Stimulated activated CD4-positive, alpha-beta T cell treated with anti-CD3 and anti-CD28 coated beads, Interleukin-15, amount 100 ng/mL, for 48 hours (primary cell): ENCODE measurements at places on chromosomes 1 and 21.

GRCh38 chr1:59971464-59971911 lies 44.9 kb upstream of the CYP2J2 start:
- peak; percentile 10 for DNase-seq

DNA sequence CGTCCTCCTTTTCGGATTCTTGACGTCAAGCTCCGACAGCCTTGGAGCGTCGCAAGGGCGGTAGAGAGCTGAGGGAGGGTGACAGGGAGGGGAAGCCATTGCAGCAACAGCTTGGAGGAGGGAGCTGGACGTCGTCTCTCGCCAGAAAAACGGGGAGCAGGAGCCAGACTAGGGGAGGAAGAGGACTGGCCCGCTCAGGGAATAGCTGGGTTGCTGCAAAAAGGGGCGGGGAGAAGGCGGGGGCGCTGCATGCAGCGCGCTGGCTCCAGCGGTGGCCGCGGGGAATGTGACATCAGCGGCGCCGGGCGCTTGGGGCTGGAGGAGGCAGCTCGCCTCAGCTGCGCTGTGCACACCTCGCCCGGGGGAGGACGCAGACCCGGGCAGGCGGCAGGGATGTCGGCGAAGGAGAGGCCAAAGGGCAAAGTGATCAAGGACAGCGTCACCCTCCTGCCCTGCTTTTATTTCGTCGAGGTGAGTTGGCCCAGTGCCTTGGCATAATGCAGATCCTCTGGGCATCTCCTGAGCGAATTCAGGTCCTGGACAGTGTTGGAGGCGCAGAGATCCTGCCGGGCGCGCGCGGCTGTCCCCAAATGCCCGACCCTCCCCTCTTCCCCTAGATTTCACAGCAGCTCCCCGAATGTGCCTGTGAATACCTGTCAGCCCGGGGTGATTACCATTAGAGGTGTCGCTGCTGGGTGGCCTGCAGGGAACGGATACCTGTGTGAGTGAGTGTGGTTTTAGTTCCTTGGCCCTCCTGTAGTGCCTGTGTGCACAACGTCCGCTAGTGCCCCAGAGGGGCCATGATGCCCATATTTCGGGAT lies at the start of gene PLPPR4:
PLPPR4 (plus strand) TSS at position 292 of the 821 bp plus-strand sequence; CDS start at position 394, 102 bp downstream.
- DNase-seq, result no peak

GRCh38 chr1:19166066-19166465 lies 44.0 kb downstream of the UBR4 start:
- no peak for DNase-seq

DNA sequence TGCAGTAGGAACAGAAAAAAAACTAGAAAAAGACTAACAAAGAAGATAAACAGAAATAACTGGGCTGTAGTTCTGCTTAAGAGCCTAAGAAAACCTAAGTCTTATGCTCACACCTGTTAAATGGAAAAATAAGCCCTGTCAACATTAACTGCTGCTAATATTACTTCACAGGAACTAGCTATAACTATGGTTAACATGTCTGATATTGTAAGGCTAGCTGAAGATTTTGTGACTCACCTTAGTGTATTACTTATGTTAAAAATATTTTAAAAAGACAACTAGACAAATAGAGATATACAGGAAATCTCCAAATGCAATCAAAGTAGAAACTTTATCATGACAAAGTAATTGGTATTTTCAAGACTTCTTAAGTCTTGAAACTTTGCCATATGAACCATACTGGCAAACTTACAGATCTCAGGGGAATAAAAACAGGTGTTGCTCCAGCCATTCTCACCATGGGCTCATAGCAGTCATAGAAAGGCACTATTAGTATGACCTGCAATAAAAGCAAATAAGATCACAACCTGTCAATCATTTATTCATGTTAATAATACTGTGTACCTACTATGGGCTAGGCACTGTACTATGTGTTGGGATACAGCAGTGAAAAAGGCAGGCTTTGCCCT lies 30.7 kb downstream of the KYAT3 start:
- no peak for DNase-seq

GRCh38 chr1:214581785-214582184 lies 21.2 kb upstream of the CENPF start:
- DNase-seq, result no peak

GRCh38 chr1:161082996-161083747 lies 6.2 kb downstream of the NECTIN4 start:
- no peak for DNase-seq

DNA sequence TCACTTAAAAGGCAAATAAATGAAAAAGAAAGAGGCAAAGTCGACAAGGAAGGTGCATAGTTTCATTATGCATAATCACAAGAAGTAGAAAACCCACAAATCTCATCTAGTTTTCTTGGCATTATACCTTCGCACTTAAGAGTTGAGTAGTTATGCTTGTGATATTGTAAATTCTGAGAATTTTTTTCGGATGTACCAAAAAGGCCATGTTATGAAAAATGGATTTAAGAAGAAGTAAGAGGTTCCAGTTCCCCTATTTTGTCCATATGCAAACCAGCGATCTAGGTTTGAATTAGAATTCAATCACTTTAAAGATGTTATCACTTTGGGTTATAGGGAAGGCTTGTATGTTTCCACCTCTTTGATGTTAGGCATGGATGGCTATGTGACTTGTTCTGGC lies 7.9 kb upstream of the ERICH3 start:
- no peak for DNase-seq

DNA sequence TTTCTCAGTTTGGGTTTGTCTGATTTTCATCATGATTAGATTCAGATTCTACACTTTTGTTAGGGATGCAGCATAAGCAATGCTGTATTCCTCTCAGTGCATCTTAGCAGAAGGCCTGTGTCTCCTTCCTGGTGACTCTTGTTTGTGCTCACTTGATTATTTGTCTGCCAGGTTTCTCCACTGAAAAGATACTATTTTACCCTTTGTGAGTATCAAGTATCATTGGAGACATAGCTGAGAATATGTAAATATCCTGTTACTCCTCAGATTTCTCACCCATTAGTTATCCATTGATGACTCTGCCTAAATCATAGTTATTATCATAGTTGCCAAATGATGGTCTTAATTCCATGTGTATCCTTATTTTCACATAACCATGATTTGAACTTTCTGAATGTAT lies 148.5 kb downstream of the POU2F1 start:
- DNase-seq, result no peak

DNA sequence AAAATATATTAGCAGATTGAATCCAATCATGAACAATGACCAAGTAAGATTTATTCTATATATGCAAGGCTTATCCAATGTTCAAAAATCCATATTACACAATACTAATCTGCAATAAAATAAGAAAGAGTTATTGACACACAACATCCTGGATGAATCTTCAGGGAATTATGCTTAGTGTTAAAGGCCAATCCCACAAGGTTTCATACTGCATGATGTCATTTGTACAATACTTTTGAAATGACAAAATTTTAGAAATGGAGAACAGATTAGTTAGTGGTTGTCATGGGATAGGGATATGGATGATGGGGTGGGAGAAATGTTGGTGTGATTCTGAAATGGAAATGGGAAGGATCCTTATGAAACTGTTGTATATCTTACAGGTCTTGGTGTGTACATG lies 425.7 kb downstream of the SIPA1L2 start:
- DNase-seq, result no peak
